GM23338 (cell line): ENCODE measurements at places on chromosomes 12 and 14.

DNA sequence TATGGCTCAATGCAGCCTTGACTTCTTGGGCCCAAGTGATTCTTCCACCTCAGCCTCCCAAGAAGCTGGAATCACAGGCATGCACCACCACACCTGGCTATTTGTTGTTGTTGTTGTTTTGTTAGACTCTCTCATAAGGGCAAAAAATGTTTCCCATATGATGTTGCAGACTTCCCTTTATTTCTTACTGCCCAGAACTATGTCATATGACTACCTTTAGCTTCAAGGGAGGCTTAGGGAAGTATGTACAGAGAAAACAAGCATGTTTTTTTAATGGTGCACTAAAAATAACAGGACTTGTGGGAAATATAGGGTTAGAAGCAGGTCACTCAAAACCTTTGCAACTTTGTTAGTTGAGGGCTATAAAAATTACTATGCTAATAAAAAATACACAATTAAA, 4.3 kb upstream of the GPR19 start:
- no peak for DNase-seq

- no peak for DNase-seq
Observed at GRCh38 chr12:107282628-107283027, 189.3 kb upstream of the CRY1 start.

DNA sequence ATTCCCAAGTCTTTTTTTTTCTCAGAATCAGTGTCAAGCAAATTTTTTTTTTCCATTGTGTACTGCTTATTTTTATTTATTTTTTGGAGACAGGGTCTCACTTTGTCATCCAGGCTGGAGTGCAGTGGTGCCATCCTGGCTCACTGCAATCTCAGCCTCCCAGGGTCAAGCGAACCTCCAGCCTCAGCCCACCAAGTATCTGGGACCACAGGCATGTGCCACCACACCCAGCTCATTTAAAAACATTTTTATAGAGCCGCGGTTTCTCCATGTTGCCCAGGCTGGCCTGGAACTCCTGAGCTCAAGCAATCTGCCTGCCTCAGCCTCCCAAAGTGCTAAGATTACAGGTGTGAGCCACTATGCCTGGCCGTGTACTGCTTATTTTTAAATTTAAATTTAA, 68.1 kb downstream of the TBC1D30 start:
- DNase-seq = no peak

GRCh38 chr14:32779840-32780239, 158.8 kb upstream of the NPAS3 start:
- no peak for DNase-seq

DNA sequence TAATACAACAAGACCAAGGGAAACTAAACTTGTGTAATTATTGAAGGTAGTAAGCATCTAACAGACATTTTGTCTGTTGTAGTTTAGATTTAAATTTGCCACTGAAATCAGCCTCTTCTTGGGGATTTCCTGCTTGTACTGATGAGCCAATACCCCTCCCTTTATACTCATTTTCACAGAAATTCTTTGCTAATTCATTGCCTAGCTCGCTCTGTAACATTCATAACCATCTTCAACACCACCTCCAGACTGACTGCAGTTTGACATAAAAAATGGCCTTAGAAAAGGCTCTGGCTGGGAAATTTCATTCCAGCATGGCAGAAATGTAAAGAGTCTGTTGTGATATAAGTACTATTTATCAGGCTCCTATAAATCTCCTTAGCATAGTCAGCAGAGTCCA, 109.7 kb upstream of the FLRT2 start:
- no peak for DNase-seq

GRCh38 chr12:79706156-79706555, 15.4 kb upstream of the PAWR start:
- no peak for DNase-seq

GRCh38 chr12:94290353-94290752, 142.0 kb downstream of the PLXNC1 start:
- no peak for DNase-seq

- no peak for DNase-seq
Observed at GRCh38 chr14:60984196-60984595, 3.2 kb downstream of the SLC38A6 start.

DNA sequence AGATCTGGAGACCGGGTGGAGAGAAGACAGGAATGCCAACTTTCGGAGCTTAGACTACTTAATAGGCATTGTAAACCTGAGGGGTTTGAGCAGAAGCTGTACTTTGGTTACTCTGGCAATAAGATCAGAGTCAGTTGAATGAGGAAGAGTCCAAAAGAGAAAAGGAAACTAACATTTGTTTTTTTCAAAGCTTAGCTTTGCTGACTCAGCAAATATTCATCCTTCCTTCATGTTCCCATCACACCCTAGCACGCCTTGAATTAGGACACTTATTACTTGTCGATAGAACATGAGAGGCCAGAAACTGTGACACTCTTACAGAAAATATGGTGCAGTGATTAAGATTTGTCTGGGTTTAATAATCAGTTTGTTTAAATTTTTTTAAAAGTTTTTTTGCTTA, 266.9 kb upstream of the ATP2B1 start:
- DNase-seq = no peak

- peak; percentile 40 for DNase-seq
Observed at GRCh38 chr12:107079172-107080011, 14.0 kb downstream of the CRY1 start.

DNA sequence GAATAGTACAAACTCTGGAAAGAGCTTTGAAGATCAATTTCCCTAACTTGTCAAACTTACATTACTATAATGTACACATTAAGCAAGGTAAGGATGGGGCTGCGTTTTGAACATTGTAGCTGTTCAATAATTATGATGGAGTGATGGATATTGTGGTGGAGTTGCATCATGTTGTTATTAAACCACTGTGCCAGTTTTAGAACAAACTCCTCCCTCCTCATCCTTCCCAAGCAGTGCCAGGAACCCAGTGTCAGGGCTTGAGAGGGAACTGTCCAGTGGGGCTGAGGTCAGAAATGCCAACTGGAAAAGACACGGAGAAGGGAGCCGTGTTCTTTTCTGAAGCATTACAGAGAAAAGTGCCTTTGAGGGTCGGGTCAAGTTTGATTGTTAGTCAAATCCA, 31.9 kb upstream of the PAPOLA start:
- DNase-seq = no peak

DNA sequence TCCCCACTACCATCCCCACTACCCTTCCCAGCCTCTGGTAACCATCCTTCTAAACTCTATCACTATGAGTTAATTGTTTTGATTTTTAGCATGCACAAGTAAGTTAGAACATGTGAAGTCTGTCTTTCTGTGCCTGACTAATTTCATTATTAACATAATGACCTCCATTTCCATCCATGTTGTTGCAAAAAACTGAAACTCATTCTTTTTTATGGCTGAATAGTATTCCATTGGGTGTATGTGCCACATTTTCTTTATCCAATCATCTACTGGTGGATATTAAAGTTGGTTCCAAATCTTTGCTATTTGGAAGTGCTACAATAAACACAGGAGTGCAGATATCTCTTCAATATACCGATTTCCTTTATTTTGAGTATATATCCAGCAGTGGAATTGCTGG, 13.2 kb upstream of the PPM1H start:
- no peak for DNase-seq

DNA sequence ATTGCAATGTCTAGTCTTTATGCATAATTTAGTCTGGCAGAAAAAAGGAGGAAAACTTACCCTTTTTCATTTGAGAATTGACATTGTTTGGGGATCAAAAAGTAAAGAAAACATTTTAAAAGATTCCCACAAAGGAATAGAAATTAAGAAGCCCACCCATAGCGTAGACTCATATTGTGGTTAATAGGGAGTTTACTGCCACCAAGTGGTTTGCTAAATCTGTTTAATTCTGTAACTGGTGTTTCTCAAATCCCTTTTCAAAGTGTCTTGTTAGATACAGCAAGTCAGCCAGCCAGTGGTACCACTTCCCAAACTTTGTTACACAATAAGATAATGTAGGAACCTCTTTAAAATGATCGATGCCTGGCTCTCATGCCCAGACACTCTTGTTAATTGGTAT, 180.3 kb downstream of the IPO8 start:
- DNase-seq = peak; percentile 62

- DNase-seq = no peak
Observed at GRCh38 chr14:100739306-100739705, 12.6 kb downstream of the DLK1 start.

DNA sequence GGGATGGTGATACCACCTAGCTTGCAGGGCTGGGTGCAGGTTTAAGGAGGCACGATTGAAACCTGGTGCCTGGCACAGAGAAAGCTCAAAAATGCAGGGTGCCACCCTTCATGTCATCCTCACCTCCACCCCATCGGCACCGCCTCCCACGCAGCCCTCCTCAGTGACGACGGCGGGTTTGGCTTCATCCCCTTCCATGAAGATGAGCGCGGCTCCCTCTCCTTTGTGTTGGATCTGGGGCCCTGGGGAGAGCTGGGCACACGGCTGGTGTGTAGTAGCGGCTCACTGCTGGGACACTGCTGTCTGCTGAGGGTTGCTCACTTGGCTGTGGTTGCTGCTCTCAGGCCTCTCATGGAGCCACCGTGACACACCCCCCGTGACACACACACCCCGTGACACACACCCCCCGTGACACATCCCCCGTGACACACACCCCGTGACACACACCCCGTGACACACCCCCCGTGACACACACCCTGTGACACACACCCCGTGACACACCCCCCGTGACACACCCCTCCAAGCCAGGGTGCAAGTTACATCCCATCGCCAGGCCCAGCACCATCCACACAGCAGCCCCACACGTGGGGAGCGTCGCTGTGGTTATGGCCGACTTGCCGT, 42.9 kb upstream of the FZD10 start:
- no peak for DNase-seq

- peak; percentile 38 for DNase-seq
Observed at GRCh38 chr14:87081004-87081403, 912.0 kb downstream of the GALC start.

DNA sequence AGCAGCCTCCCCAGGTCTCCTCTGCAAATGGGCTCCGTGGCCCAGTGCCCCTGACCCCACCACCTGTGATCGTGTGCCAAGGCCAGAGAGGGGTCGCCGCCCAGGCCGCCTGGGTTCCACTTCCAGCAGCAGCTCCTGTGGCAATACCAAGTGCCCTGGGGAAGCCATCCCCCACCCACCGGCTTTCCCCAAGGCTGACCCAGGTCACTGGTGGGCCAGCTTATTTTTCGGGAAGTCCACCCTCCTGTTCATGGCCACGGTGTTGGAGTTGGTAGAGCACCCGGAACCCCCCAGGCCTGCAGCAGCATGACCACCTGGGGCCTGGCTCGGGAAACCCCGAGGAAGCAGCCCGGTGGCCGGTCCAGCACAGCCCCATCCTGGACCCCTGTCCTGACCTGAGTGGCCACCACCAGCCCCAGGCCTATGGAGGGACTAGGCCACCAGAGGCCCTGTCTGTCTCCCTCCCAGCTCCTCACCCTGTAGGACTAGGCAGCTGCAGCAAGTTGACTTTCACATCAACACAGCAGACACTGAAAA, 40.8 kb upstream of the OASL start:
- DNase-seq = no peak

DNA sequence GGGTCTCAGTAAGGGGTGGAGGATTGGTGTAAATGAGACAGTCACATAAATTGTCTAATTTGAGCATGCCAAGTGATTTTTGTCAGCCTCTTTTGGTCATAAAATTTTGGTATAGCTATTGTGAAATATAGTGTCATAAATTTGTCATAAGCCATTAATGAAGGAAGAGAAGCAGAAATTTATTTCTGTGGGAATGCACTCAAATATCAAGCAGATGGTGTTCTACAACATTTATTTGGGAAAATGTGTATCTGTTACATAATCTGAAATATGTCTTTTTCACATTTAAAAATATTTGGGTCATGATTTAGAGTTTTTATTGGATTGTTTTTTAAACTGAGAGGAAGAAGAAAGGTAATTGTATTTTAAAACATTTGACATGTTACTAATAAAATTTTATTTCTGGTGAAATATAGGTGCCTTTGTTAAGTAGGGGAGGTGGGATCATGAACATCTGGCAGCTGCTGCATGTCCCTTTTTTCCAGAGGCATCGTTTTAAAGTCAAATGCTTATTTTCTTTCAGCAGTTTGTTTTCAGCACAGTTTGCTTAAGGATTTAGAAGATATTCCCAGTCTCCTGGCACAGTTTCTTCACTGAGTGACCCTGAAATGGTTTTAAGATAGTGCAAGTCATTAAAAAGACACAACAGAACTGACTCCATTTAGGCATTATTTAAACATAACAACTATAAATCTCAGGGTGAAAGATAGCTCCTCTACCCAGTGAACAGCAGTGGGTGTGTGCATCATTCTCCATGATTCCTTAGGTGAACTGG, 371.7 kb downstream of the SNAPC1 start:
- DNase-seq = no peak

DNA sequence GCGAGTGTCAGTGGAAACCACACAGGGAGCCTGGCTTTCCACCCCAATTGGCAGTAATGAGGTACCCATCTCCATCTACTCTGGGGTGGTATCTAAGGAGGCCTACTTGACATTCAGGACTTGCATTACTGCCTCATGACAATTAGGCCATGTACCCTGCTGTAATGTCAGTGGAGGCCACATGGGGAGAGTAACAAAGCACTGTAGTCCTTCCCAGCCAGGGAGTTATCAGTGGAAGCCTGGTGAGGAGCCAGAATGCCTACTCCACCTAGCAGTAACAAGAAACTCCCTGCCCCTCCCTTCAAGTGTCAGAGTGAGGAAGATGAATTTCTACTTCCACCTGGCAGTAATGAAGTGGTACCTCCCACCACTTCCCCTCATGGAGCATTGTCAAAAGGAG, 12.5 kb downstream of the TIMM9 start:
- peak; percentile 8 for DNase-seq
